CD4-positive, alpha-beta T cell treated with Interleukin-12 subunit alpha and Interleukin-12 subunit beta, for 1 hour (primary cell): ENCODE measurements at places on chromosomes 3 and 15.
A peak's percentile ranks its signal among the peaks of the same experiment; 100 is the strongest.

GRCh38 chr3:188168186-188168585, 14.2 kb downstream of the LPP start:
- DNase-seq = no peak

DNA sequence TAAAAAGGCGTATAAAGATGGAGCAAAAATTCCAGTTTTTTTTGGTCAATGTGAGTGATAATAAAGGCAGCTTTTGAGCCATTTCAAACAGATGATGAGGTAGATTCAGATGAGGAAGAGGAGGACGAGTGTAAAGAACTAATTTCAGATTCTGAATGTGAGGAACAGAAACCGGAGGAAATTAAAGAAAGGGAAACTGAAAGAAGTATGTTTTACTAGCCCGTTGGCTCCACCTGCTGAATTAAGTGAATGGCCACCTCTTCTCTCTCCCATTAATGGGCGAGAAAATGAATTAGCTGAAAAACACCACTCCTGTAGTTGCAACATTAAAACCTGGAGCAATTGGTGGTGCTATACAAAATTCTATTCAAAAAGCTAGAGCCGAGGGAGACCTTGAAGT, 55.4 kb downstream of the CYP19A1 start:
- no peak for DNase-seq

GRCh38 chr3:184186184-184186901, at the start of gene ABCF3:
Gene ABCF3 (plus strand): TSS chr3:184186199. CDS start chr3:184186208, 9 bp downstream.
- DNase-seq = no peak

GRCh38 chr3:150762662-150763121, 277 bp downstream of the SIAH2 start:
- DNase-seq = peak; percentile 31

- no peak for DNase-seq
These were observed 355.0 kb downstream of the ERC2 start for GRCh38 chr3:56113231-56113630.

DNA sequence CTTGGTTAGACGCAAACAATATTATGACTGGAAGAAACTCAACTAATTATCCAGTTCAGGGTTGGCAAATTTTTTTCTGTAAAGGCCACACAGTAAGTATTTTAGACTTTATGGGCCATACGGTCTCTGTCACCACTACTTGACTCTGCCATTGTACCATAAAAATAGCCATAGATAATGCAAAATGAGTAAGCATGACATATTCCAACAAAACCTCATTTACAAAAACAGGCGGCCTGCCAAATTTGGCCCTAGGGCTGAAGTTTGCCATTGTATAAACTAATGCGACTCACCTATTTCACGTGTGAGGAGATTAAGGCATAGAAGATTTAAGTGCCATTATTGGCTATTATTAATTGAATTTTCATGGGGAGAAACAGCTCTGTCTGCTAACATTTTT, 116.8 kb upstream of the CNTN6 start:
- DNase-seq = no peak

DNA sequence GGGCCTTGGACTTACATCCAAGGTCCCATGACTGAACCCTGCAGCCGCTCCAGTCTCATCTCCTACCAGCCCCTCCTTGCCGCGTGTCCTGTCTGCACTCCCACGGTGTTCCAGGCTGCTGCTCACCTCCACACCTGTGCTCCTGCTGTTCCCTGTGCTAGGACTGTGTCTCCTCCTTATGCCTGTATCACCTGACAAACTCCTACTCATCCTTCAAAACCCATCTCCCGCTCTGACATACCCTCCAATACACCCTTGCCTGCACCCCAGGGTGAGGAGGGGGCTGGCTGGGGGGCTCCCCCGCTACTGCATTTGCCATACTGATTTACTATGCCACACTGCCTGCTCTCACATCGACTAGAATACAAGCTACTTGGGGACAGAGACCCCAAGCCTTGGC, 53.6 kb downstream of the CYP11A1 start:
- no peak for DNase-seq

DNA sequence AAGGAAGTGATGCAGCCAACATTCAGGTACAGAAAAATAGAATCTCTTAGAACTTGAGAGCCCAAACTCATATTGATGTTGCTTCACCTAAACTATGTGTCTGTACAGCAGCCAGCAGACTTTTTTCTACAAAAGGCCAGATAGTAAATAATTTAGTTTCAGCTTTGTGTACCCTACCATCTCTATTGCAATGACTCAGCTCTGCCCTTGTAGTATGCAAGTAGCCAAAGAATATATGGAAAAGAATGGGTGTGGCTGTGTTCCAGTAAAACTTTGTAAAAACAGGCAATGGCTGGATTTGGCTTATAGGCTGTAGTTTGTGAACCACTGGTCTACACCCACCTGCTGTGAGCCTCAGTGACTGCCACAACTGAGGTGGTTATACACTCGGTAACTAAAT, 392.5 kb upstream of the RARB start:
- no peak for DNase-seq

DNA sequence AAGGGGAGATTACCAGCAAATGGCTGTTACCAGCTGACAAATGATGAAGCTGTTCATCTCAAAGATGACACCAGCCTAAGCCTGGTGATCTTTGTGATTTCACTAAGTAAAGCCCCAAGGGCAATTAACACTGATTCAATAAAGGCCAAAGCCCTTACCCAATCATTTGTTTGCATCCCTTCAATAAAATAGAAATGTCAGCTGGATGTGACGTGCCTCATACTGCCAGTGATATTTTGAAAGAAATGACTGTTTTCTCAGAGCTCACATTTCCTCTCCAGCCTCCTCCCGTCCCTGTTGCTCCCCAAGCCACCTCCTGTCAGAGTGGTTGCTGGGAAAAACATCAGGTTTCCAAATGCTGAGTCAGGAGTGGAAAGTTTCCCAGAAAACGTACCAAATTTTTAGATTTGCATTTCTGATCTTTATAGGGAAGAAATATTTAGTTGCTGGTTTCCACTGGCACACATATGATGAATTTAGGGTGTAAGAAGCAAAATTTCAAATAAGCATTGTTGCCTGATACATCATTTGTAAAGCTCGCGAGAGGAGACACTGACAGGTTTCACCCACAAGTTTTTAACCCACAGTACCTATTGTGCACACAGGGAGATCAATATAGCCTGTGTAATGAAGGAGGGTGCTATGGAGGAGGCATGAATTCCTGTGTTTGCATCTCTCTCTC, 21.0 kb downstream of the C2CD4A start:
- no peak for DNase-seq

- DNase-seq = no peak
These were observed 34.8 kb downstream of the MAP1A start for GRCh38 chr15:43552256-43552655.

- DNase-seq = no peak
These were observed 248.0 kb upstream of the LYSMD4 start for GRCh38 chr15:99981191-99981647.

GRCh38 chr15:36175186-36175740, 404.2 kb upstream of the CDIN1 start:
- DNase-seq = no peak

- no peak for DNase-seq
These were observed 202.5 kb downstream of the MEIS2 start for GRCh38 chr15:36897834-36898233.

DNA sequence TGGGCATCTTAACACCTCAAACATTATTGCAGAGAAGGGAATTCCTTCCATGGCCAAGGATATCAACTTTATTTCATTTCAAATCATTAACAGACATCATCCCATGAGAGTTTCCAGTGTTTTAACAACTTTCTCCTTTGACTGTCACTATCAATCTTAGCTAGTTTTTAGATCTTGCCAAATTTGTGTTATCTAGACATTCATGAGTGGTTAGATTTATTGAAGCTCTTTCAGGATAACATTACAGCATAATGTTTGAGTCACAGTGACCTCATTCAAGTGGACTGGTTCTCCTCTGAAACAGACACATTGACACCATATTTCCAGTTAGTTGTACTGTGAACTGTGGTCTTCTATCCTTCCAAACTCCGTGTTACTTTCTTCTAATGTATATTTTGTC, 8.6 kb upstream of the TNFAIP8L3 start:
- DNase-seq = no peak

DNA sequence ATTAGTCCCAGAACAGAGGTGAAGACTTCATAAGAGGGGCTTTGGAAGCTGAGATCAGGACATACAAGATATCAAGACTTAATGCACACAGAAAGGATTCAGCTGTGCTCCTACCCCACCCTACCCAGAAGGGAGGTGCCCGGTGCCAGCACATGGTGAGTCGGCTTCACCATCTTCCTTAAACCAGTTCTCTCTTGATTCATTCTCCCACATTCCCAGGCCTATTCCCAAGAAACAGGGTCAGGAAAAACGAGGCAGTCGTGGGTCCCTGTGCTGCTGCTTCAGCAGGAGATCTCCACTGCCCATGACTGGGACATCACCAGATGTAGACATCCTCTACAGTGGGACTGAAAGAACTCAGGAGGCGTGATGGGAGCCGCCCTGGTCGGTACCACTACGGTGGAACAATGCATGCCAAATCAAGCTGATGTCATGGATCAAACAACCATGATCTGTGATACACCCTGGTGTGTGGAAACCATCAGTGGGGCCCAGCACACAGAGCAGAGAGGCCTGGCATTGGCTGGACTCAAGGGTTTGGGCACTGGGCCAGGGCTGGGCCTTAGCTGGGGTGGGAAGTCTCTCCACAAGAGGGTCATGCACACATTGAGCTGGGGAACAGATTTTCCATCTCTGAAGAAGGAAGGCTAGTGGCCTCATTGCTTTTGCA, 41.9 kb downstream of the CCDC12 start:
- DNase-seq = no peak

- DNase-seq = no peak
These were observed 142.4 kb downstream of the CHDH start for GRCh38 chr3:53703630-53704362.

GRCh38 chr3:129161860-129162271, 1.0 kb upstream of the ISY1 start:
- peak; percentile 41 for DNase-seq

DNA sequence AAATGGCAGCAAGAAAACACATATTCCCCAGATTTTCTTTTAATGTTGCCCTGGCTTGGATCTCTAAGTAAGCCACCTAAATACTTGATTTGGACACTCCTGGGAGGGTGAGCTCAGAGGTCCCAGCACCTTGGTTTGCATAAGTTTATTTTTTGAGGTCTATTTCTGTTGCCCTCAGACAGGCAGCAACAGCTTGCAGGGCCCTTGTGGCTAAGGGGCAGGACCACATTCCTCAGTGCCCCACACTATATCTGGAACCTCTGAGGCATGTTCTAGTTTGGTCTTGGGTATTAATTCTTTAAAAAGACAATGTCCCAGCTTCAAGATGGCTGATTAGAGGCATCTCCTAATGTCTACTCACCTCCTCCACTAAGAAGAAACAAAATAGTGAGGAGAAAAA, 57.5 kb downstream of the IGSF11 start:
- DNase-seq = no peak

GRCh38 chr15:37219211-37219701, 118.9 kb upstream of the MEIS2 start:
- no peak for DNase-seq

- DNase-seq = no peak
These were observed 66.4 kb upstream of the TJP1 start for GRCh38 chr15:29888646-29889045.

DNA sequence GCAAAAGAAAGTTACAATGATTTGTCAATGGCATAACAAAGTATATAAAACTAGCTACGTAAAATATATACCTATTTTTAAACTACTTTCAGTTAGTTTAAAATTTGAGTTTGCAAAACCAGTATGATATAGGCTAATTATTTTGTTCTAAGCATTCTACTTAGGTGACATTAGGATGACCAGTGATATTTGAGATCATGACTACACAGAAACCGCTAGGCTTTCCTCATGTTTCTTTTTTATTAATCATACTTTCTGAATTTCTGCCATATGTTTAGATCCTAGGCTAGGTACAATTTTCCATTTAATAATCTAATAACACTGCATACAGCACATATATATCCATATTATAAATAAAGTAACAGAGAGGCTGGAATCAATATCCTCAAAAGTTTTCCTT, 52.4 kb upstream of the XRN1 start:
- no peak for DNase-seq

- DNase-seq = no peak
These were observed 57.4 kb upstream of the ULK4 start for GRCh38 chr3:42019144-42019952.

- DNase-seq = no peak
These were observed 119.1 kb downstream of the B3GALNT1 start for GRCh38 chr3:160986069-160986468.

DNA sequence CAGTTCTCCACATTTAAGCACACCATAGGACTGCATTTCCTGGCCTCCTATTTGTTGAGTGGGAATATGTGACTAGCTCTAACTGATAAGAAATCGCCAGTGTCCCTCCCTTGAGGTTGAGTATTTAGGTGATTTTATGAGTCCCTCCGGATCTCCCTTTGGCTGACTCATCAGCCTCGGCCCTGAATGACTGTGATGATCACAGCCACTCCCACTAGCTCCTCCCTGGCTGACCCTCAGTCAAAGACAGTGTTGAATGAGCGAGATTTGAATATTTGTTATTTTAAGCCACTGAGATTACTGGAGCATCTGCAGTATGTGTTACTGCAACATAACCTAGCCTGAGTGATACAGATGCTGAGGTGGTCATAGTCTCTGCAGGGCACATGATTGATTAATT, 515.3 kb downstream of the EPHB1 start:
- no peak for DNase-seq

GRCh38 chr15:58566029-58566428, 134.2 kb downstream of the LIPC start:
- no peak for DNase-seq

GRCh38 chr15:64865126-64865997, 23.6 kb downstream of the PLEKHO2 start:
- DNase-seq = no peak

- DNase-seq = no peak
These were observed 1.0 kb downstream of the P3H2 start for GRCh38 chr3:190119461-190120268.

- DNase-seq = no peak
These were observed 93.4 kb downstream of the KCNMB2 start for GRCh38 chr3:178629430-178630178.

- no peak for DNase-seq
These were observed 483.7 kb upstream of the FRG2C start for GRCh38 chr3:75180235-75180944.

DNA sequence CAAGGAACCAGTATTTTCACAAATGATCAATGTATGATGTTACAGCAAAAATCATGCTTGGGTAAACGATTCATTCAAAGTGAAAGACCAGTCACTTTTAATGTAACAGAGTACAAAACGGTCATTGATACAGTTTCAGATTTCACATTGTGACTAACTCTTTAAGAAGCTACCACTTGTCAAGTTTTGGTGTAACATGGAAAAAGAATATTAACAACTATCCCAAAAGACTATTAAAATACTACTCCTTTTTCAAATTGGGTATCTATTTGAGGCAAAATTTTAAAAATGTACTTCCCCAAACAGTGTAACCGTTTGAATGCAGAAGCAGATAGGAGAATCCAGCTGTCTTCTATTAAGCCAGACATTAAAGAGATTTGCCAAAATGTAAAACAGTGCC, 31.7 kb downstream of the AKAP13 start:
- DNase-seq = no peak
